Naive thymus-derived CD8-positive, alpha-beta T cell (primary cell): ENCODE measurements at places on chromosomes 5 and 9.

DNA sequence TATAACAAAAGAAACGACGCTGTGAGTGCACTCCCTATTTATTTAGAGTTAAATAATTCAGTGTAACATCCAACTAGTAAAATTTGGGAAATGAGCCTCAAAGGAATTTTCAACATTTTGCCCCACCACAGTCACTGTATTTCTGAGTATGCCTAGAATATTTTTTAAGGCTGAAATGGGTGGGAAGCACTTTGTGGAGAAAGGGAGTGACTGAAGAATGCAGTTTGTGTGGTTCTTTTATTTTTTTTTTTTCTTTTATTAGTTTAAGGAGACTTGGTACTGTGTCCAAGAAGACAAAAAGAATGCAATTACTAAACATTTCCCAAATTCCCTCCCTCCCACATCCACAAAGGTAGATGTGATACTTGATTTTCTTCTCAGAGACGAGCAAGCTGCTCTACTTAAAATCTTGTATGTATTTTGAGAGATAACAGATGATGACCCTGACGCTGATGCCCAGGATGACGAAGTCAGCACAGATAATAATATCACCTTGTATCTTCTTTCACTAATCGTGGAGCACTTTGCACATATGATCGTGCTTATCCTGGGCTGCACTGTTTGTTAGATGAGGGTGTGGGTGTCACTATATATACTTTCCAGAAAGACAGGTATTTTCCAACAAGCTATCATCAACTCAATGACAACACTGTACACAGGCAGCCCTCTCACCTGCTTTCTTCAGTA is 586.3 kb downstream of the RAB3C start:
- DNase-seq: no peak

- DNase-seq: no peak
Observed at GRCh38 chr9:78189461-78189860, 46.4 kb upstream of the CEP78 start.

GRCh38 chr5:148364343-148364742 is 19.4 kb upstream of the FBXO38 start:
- no peak for DNase-seq

GRCh38 chr5:7793895-7794294 is 57.0 kb downstream of the CFAP90 start:
- no peak for DNase-seq

DNA sequence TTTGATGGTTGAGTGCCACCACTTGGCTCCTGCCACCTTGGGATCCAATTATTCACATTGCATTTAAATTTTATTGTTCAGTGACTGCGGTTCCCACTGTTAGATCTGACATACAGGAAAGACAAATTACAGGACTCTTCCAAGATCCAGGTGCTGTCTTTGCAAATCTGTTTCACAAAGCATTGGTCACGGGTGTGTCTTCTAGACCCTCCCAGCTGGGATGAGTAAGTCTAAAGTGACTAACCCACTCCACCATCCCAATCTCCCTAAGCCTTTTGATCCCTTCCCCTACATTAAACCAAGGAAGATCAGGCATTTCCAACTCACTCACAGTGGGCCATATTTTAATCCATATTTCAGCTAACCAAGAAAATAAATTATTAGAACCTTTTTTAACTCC is 1016.3 kb upstream of the CTNND2 start:
- no peak for DNase-seq

- no peak for DNase-seq
Observed at GRCh38 chr5:124001036-124001615, 489.1 kb downstream of the CSNK1G3 start.

- no peak for DNase-seq
Observed at GRCh38 chr9:128946571-128947276, 679 bp downstream of the DOLK start.

- no peak for DNase-seq
Observed at GRCh38 chr9:137307255-137308056, 5.4 kb upstream of the NRARP start.

DNA sequence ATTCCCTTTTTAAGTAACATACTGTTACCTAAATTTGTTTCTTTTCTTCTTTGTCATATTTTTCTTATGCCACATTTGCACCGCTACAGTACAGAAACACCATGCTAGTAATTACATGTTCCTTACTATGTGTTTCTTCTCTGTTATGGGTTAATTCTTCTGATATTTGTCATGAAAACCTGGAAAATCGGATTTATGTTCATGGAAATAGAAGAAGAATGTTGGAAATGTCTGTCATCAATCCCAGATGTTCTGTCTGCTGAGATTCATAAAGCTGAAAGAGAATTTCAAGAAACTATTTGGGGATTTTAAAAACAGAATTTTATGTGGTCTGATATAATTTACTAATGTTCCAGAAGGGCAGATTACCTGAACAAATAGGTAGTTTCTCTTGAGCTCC is 305.2 kb upstream of the NREP start:
- no peak for DNase-seq

- DNase-seq: no peak
Observed at GRCh38 chr9:113997610-113998009, 80.5 kb downstream of the AMBP start.

GRCh38 chr9:136527721-136528710 is 17.8 kb downstream of the NOTCH1 start:
- DNase-seq: no peak

- no peak for DNase-seq
Observed at GRCh38 chr9:35338086-35338485, 151.8 kb upstream of the RUSC2 start.

DNA sequence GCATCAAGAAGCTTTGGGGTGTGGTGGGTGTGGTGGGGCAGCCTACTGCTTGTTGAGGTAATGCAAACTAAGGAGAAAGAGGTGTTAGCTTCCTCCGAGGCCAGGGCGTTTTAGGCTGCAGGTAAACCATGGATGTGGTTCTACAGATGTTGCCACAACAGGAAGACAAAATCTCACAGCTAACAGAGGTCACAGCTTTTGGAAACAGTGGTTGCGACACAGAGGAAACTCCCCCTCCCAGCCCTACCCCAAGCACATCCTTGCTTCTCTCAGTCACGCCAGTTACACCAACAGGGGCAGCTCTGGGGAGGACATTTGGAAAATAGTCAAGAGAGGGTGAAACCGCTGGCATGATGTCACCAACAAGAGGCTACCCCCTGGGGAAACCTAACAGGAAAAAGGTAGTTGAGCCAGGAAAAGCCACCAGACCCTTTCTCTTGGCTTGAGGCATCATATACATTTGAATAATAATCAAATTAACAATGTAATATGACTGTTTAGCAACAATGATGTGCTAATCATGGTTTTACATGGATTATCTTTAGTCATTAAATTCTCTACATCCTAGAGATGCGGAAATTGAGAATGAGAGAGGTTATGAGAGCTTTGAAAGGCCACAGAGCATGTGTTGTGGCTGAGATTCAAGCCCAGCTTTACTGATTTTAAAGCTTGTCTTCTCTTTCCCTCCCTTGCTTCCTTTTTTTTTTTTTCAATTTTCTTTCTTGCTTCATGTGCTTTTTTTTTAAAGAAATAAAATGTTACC is 82.2 kb upstream of the IL12B start:
- DNase-seq: peak; percentile 77

DNA sequence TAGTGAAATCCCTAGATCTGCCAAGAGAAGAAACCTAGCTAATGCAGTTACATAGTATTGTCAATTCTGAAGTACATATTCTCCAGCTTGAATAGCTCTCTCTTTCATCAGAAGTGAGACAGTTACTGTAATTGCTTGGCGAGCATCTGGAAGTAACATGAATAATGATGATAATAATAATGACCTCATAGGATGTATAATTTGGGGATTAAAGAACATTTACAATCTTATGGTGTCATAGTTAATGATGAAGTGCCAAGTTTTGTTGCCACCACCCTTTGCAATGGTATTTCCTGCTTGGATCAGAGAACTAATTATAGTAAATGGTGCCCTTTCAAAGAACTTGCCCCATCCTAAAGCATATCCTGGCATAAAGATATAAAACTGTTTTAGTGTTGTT is 201.4 kb downstream of the ADAMTSL1 start:
- DNase-seq: no peak

- no peak for DNase-seq
Observed at GRCh38 chr5:132138260-132138659, 64.7 kb downstream of the CSF2 start.

DNA sequence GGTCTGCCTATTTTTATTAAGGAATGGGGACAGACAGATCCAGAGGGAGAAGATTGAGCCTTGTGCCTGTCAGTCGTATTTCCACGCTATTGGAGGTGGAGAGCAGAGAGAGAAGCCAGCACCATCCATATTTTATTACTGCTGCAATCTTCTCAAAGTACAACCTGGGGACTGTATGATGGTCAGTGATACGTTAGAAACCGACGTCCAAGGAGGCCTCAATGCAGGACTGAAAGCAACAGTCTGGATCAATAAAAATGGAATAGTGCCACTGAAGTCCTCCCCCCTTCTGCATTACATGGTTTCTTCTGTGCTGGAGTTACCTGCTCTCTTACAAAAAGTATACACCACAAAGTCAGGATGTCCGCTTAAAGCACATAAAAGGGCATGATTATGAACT is 21.9 kb upstream of the DTWD2 start:
- DNase-seq: no peak

GRCh38 chr9:137278061-137278701 is 655 bp downstream of the TOR4A start:
- DNase-seq: no peak

DNA sequence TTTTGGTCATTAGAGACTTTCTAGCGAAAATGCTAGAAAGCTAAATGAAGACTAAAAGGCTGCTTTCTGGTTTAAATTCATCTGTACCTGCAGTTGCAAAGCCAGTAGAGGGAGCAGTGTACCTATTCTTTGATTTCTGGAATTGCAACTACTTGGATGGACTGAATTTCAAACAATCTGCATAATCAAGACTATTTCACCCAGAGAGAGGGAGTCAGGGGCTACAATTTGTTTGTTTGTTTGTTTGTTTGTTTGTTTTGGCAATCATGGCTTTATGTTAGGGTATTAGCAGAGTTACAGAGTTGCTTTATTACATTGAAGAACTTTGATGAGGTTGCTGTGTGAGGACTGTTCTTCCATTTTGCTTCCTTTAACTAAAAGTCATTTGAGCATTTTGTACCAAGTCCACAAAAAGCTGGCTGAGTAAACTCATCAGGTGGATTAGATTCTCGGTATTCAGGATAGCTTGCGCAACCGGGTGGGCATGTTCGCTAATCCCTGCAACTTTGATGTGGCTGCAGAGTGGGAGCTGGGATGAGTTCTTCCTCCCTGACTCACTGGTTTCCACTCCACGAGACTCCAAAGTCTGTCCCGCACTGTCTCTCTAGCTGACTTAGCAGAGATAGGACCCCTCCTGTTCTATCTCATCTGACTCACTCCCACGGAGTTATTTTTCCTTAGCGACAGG is 80.0 kb upstream of the TUT7 start:
- DNase-seq: no peak

DNA sequence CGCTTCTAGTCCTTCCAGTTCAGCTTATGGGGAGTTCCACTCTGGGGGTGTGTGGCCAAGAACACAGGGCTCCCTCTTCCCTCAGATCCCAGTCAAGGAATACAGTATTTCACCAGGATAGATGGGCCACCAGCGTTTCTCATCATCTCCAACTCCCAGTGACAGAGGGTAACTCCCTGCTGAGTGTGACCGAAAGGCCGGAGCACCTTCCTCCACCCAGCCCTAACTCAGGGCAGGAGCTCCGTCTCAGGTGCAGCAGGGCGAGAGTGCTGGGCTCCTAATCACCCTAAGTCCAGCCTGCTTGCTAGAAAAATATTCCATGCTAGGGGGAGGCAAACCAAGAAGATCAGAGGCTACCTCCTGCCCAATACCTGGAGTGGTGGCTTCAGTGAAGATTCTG is 102.6 kb downstream of the ADAMTS2 start:
- DNase-seq: no peak

- no peak for DNase-seq
Observed at GRCh38 chr9:130473566-130473965, 28.8 kb downstream of the ASS1 start.

DNA sequence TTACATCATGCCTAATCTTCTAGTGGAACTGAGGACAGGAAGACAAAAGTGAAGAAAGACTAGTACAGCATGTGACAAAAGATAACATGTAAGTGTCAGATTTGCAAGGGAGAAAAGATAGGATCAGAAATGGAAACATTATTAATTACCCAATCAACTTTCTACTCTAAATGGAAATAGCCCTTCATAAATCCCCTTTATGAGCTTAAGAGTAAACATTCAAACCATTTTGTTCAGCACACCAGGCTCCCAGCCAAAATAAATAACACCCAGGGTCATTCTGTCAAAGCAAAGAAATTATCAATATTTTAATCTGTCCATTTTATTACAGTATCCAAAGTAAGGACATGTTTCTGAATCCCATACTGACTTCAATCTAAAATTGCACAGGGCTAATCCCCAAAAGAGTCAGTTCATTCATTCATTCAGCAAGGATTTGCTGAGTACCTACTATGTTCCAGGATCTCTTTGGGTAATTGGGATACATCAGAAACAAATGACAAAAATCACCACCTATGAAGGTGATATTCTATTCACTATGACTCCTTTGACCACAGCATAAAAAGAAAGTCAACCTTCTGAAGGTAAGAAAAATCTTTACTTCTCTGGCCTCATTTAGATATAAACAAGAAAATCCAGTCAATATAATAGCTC is 5.3 kb downstream of the PRELID2 start:
- DNase-seq: no peak

GRCh38 chr9:12847561-12847960 is 72.7 kb downstream of the LURAP1L start:
- no peak for DNase-seq

- peak; percentile 68 for DNase-seq
Observed at GRCh38 chr9:112332977-112333638, at the start of gene PTBP3. Gene PTBP3, minus strand, starts transcription at chr9:112333619. Its CDS starts 35,754 bp downstream, at chr9:112297865.

DNA sequence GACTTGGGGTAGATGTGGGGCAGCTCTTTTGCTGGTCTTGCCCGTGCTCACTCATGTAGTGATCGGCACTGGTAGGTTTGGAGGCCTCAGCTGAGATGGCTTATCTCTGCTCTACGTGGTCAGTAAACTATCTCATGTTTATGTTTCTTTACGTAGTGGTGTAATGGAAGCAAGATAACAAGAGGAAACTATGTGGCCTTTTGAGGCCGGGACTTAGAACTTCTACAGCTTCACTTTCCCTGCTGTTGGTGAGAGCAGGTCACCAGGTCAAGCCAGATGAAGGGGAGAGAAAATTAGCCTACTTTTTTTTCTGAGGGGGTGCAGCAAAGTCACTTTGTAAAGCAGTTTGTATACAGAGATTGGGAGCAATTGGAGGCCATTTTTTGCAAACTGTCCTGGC is 8.5 kb downstream of the FOCAD start:
- DNase-seq: no peak

GRCh38 chr5:171911152-171911551 is 95.3 kb downstream of the FBXW11 start:
- no peak for DNase-seq

DNA sequence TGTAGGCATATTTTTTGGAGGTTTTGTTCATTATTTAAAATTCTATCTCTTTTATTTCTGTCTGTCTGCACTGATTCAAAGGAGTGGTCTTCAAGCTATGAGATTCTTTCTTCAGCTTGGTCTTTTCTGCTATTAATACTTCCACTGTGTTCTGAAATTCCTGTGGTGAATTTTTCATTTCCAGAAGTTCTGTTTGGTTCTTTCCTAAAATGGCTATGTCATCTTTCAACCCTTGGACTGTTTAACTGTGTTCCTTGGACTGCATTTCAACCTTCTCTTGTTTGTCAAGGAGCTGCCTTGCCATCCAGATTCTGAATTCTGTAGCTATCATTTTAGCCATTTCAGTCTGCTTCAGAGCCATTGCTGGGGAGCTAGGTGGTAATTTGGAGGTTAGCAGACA is 76.3 kb downstream of the CERT1 start:
- no peak for DNase-seq
